ENCODE measurements at places on chromosomes 5 and 9.

- DNase-seq = no peak
Measured at GRCh38 chr5:113056988-113057387, 80.4 kb downstream of the DCP2 start.

DNA sequence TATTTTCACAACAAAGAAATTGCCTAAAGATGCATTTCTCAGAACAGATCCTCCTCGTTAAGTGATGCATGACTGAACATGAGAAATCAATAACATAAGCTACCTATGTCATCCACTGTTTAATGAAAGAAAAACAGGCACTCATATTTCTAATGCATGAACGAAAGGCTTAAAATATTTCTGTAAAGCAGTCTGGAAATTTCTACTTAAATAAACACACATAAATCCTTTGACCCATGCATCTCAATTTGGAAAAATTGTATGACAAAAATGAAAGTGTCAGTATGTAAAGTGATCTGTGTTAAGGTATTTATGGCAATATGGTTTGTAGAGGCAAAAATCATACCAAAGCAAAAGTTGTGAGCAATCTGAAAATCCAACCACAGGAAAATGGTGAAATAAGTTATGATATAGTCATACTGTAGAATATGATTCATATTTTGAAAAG lies 399.2 kb upstream of the GRAMD2B start:
- DNase-seq = no peak

GRCh38 chr5:134101686-134102439 lies 12.6 kb upstream of the TCF7 start:
- peak; percentile 42 for DNase-seq

GRCh38 chr9:111937781-111938426 lies 41.3 kb downstream of the UGCG start:
- DNase-seq = peak; percentile 79

- no peak for DNase-seq
Measured at GRCh38 chr5:16539169-16539666, 73.6 kb upstream of the ZNF622 start.

DNA sequence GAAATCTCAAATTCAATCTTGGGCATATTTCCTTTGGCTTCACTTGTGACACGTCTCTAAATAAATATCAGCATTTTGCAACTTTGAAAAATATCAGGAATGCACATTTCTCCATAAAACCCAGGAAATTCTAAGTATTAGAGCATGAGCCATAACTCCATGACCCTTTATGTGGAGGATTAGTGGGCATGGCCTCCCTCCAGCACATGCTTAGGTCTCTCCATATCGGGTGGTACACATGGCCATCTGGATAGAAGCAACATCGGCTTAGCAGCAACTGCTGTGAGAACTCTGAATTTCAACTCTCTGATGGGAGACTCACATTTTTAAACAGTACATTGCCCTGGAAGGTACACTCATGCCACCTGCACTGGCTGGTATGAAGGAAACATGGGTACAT lies 73.7 kb upstream of the EGFLAM start:
- no peak for DNase-seq

- DNase-seq = no peak
Measured at GRCh38 chr5:158869092-158869491, 230.6 kb downstream of the EBF1 start.

DNA sequence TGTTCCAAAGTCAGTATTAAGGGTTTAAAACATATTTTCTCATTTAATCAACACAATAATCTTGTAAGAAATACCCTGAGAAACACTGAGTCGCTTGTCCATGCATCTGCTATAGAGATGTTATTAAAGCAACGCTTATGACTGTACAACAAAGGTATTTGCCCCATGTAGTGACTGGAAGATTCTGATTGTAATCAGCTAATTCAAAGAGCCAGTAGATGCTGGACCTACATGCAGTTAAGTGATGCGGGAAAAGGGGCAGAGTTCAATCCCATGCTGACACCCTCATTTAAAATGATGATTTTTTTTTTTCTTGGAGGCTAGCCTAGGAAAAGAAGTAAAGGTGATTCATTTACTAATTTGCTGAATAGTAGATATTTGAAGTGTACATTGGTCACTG lies 149.3 kb upstream of the MTAP start:
- DNase-seq = no peak

DNA sequence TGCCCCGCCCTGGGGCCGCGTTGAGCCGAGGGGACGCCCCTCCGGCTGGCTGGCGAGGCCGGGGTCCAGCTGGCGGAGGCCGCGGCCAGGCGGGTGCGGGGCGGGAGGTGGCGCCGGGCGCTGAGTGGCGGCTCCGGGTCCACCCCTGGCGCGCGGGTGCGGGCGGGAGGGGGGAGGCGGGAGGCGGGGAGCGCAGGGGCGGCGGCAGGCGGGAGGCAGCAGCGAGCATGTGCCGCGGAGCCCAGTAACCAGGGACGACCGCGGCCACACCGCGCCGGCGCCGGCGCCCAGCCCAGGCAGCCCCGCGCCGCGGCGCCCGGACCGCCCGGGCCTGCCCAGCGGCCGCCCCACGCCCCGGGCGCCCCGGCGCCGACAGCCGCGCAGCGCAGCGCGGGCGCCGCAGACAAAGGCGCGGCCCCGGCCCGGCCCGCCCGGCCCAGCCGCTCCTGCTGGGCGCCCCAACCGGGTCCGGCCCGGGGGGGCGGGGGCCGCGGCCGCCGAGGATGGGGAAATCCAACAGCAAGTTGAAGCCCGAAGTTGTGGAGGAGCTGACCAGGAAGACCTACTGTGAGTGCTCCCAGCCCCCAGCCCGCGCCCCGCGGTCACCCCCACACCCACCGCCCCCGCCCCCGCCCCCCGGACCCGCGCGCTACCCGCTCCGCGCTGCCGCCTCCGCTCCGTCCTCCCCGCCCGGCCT lies at the start of gene NCS1:
TSS of gene NCS1 (plus strand) at position 244 of the 697 bp plus-strand sequence. CDS start at position 504, 260 bp downstream.
- peak; percentile 82 for DNase-seq

DNA sequence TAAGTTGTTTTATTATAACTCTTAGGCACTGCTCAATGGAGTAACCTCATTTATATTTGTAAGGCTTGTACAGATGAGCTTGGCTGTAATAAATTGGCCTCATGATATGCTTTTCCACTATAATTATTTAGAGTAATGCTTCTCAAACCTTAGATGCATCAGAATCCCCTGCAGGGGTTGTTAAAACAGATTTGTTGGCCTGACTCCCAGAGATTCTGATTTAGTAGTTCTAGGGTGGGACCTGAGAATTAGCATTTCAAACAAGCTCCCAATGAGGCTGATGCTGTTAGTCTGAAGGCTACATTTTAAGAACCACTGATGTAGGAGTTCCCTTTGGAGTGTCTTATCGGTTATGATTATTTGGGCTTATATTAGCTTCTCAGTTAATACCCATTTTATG lies 38.2 kb upstream of the ARSB start:
- no peak for DNase-seq

DNA sequence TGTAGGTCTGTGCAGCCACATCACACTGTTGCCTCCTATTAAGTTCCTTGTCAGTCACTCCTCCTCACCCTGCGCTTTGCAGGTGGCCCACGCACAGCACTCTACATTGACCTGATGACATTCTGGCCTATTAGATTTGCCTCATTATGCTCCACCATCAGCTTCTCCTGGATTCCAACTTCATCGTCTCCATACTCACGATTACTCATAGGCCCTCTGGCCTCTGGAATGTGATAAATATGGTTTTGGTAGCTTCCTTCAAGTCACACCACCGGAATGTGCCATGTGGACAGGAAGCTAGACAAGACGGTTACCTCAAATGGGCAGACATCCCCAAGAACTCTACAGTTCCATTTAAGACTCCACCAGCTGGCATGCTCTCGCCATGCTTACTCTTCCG lies 158.0 kb upstream of the LHFPL2 start:
- no peak for DNase-seq

GRCh38 chr5:151820903-151821302 lies 49.1 kb downstream of the G3BP1 start:
- peak; percentile 50 for DNase-seq

- no peak for DNase-seq
Measured at GRCh38 chr9:136535070-136535469, 10.8 kb downstream of the NOTCH1 start.

DNA sequence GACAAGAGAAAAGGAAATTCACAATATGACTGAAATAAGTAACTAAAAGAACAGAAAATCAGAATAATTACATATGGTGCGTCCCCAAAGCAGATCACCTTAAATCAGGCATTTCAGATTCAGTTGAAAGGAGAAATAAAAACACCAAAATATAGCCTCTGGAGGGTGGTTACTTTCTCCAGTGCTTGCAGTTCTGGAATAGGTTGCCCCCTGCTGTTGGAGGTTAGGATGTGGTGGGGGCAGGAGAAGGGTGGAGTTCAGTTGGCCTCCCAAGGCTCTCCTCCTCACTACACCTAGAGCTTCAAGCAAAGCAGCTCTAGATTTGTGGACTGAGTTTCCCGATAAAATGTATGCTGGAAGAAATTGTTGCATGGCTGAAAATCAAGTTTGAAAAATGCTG lies 338.2 kb upstream of the TLE4 start:
- peak; percentile 77 for DNase-seq

GRCh38 chr5:171418316-171418981 lies 998 bp upstream of the FGF18 start:
- DNase-seq = peak; percentile 88

DNA sequence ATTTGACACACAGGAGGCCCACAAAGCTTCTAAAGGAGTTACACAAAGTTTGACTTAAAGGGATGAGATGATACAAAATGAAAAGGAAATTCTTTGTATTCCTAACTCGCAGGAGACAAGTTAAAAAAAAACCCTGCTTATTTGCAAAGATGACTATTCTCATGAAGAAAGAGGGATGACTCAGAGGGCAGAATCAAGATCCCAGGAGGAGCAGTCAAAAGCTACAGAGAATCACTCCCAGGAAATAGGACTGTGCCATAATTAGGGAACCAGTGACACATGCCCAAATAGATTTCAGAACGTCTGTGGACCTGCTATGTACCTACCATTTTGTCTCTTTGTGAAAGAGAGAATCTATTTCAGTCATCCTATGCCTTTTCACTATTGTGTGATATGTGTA lies 103.5 kb upstream of the ARRDC3 start:
- DNase-seq = peak; percentile 3

All from cardiac muscle cell (in vitro differentiated cells and primary cell).